ENCODE measurements at places on chromosomes 4 and X. TPM values are rescaled to one million over a fixed set of nuclear protein-coding genes. Genes with fewer than 3 reads are reported as not detected.

The PAGE4 gene
- total RNA-seq = not detected

The PROM1 gene
- 1.3 TPM for total RNA-seq

The SPANXN4 gene
- total RNA-seq = not detected

The TXK gene
- 1.1 TPM for total RNA-seq

The PRDX4 gene
- 166 TPM for total RNA-seq

The ARHGAP6 gene
- total RNA-seq = 0.65 TPM

The DCLK2 gene
- total RNA-seq = 0.68 TPM

The TBC1D1 gene
- total RNA-seq = 28.0 TPM

The TMEM128 gene
- total RNA-seq = 4.7 TPM

The TMEM185A gene
- total RNA-seq = 8.1 TPM

The MAGEC3 gene
- total RNA-seq = not detected

The TEX13D gene
- not detected for total RNA-seq

The USP27X gene
- total RNA-seq = 0.91 TPM

The PRR32 gene
- total RNA-seq = not detected

The SSX1 gene
- 0.13 TPM for total RNA-seq

The ODAPH gene
- not detected for total RNA-seq

The HPGD gene
- total RNA-seq = 84.3 TPM

The PCYT1B gene
- 0.05 TPM for total RNA-seq

The FREM3 gene
- total RNA-seq = not detected

The FGD1 gene
- 1.1 TPM for total RNA-seq
